ENCODE measurements at places on chromosomes 7 and 10.

DNA sequence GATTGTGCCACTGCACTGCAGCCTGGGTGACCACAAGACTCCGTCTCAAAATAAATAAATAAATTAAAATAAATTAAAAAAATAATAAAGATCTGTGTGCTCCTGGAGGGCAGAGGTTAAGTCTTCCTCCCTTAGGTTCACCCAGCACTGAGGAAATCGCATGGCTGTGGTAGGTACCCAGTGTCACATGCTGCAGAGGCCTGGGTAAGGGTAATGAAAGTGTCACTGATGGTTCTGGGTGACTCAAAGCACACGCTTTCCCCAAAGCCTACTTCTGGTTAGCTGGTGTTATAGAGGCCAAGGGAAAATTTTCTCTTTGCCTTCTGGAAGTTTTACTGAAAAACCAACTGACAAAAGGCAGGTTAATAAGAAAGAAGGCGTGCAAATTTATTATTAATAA lies 88.8 kb upstream of the ITGB1 start:
- no peak for DNase-seq

DNA sequence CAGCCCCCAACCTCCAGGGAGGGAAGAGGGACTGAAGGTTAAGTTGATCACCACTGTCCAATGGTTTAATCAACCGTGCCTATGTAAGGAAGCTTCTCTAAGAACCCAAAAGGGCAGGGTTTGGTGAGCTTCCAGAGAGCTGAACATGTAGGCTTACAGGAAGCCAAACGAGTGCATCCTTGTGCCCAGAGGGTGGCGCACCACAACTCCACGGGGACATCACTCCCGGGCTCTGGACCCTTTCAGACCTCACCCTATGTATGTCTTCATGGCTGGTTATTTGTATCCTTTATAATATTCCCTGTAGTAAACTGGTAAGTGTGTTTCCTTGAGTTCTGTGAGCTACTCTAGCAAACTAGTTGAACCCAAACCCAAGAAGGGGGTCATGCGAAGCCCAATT lies 11.5 kb upstream of the NFKB2 start:
- no peak for DNase-seq

DNA sequence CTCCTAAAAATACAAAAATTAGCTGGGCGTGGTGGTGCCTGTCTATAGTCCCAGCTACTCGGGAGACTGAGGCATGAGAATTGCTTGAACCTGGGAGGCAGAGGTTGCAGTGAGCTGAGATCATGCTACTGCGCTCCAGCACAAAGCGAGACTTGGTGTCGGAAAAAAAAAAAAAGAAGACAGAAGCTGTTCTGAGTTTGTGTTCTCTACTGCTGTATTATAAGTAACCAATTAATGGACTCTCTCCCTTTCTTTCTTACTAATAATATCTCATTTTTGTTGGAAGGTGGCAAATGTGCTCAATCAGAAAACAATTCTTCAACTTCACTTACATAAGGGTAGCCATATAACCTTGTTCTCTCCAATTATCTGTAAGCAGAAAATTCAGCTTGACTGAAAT lies 7.4 kb downstream of the NT5C3A start:
- no peak for DNase-seq

GRCh38 chr10:48417374-48417773 lies 110.9 kb downstream of the MAPK8 start:
- DNase-seq, result no peak

- DNase-seq, result no peak
Measured at GRCh38 chr7:137097111-137097510, 228.7 kb downstream of the CHRM2 start.

GRCh38 chr7:40587419-40587818 lies 452.6 kb downstream of the SUGCT start:
- no peak for DNase-seq

DNA sequence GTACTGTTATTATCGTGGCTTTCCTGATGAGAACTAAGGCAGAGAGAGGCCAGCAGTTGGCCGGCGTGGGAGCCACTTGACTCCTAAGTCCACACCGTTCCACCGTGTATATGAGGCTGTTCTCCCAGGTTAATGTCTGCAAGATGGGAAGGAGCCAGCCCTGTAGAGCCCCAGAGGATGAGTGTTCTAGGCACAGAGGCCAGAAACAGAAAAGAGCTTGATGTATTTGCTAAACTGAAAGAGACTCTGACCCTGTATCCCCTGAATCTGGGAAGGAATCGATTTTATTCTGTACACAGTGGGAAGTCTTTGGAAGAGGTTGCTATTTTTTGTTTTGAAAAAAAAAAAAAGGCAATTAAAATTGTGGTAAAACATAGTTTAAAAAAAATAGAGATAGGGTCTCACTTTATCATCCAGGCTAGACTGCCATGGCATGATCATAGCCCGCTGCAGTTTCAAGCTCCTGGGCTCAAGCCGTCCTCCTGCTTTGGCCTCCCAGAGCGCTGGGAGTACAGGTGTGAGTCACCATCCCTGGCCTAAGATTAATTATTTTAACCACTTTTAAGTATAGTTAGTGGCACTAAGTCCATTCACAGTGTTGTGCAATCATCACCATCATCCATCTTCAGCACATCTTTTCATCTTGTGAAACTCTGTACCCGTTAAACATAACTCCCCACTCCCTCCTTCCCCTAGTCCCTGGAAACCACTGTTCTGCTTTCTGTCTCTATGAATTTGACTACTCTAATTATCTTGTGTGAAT lies 348.8 kb downstream of the SDK1 start:
- DNase-seq, result no peak

DNA sequence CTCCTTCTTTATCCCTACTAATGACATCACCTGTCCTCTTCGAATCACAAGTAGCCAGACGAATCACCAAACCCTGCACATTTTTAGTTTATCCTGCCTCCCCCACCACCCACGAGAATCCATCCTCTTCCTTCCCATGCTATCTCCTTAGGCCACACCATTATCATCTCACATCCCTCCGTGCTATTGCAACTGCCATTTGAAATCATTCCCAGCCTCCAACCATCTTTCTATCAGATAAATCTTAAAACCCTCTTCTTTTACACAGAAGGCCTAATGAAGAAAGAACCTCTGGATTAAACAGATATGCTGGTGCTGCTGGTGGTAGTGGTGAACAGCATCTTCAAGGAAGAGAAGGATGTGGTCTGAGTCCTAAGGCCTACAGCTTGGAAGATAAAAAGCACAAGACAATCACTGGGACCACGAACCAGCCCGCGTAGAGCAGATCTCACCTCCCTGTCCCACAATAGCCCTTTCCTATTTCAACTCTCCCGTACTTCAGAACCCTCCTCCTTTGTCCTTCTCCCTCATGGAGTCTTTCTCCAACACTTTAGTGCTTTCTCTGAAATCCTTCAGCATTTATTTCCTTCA lies 403.1 kb downstream of the SFMBT2 start:
- DNase-seq, result no peak

- no peak for DNase-seq
Measured at GRCh38 chr7:19665399-19666008, 43.3 kb downstream of the POLR1F start.

DNA sequence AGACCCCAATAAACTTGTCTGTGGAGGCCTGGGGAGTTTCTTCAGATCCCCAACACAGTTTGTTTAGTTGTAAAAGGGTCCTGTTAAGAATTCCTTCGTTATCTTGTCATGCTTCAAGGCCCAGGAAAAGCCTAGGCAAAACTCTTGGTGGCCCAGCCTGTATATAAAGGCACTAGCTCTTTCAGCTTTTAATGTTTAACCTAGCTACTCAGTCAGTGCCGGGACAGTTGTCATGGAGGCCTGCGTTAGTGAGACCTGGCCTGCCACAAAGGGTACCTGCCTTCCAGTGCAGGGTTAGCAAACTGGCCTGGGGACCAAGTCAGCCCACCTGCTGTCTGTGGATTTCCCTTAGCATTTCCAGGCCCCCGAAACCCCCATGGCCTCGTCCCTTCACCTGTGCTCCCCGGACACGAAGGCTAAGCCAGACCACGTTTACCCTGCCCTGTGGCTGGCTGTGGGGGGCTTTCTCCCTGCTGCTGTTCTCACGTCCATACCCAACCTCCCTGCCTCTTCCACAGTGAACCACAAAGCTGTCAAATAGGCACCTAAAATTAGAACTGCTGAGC lies 96.9 kb upstream of the PPP2R2D start:
- no peak for DNase-seq

GRCh38 chr7:137402536-137403352 lies 59.2 kb upstream of the PTN start:
- no peak for DNase-seq

GRCh38 chr7:37247861-37248260 lies 200.8 kb downstream of the ELMO1 start:
- DNase-seq, result no peak

DNA sequence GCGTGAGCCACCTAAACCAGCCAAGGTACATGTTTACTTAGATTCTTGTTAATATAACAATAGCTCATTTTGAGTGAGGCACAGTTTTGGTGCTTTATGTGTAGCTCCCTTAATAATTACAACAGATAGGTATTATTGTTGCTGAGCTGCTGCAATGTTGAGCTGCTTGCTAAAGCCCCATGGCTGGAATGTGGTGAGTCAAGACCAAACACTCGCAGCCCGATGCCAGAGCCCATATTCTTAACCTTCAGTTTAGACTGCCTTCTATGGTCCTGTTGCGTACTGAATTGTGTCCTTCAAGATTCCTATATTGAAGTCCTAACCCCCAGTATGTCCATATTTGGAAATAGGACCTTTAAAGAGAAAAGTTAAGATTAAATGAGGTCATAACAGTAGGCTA lies 407.1 kb downstream of the NEBL start:
- no peak for DNase-seq

- peak; percentile 4 for DNase-seq
Measured at GRCh38 chr10:90911133-90912051, 9.5 kb downstream of the ANKRD1 start.

GRCh38 chr7:11775401-11775800 lies 56.6 kb downstream of the THSD7A start:
- no peak for DNase-seq

GRCh38 chr10:34205452-34205851 lies 609.6 kb downstream of the PARD3 start:
- no peak for DNase-seq

DNA sequence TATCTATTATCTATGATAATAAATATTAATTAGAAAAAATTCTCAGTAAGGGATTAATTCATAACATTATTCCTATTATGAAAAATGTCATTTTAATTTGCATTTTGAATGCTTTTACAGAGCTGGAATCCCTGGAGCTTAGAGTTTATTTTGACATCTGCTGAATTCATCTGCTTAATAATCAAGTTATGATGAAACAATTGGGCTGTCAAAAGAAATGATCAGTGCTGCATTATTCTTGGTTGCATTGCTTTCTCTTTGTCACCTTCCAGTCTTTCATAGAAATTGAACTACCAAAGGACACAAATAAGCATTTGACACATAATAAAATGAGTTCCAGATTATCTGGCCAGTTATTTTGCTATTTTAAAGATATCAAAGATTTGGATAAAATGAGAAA lies 40.0 kb upstream of the MACC1 start:
- DNase-seq, result no peak

DNA sequence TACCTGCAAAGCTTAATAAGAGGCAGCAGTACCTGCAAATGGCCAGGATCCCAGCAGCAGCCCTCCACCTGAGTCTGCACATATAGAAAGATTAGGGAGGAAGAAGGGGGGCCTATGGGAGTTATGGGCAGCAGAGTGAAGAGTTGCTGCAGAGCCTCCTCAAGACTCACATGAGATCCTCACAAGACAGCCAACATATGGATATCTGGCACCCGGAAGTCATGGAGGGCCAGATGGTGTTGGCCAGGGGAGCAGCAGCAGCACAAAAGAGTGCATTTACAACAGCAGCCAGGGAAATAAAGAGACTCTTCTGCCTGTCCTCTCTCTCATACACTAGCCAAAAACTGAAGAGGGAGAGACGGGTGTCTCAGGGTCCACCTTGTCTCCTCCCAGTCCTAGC lies 4.0 kb upstream of the TAS2R40 start:
- DNase-seq, result no peak

DNA sequence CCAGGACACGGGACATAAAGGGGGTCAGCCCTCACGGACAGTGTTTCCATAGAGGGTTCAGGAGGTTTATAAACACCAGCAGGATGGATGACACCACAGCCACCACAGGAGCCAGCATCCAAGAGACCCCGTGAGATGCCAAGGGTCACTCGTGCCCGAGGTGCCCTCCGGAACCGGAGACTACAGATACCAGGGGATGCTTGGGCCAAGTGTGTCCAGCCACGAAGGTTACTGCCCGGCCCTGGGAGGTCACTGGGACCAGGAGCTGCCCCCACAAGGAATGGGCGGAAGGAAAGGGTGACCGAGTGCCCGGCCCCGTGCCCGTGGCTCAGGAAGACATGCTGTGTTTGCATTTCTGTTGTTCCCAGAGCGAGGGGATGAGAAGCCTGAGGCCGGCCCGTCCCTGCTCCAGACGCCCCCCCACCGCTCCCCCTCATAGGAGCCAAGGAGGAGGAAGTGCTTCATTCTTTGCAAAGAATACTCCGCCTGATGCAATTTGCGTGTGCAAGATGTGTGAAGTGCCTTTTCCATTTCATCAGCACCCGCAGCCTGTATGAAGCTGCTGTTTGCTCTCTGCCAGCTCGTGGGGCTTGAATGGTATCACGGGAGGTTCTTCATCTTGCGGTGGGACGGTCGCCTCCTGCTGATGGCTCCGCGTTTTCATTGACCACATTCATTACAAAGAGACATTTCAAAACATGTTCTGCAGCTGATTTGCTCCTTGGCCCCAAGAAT lies 176.4 kb downstream of the ELFN1 start:
- DNase-seq, result no peak

GRCh38 chr7:32299133-32299702 lies 191.0 kb downstream of the LSM5 start:
- no peak for DNase-seq

GRCh38 chr10:130018265-130018664 lies 54.2 kb upstream of the EBF3 start:
- no peak for DNase-seq

DNA sequence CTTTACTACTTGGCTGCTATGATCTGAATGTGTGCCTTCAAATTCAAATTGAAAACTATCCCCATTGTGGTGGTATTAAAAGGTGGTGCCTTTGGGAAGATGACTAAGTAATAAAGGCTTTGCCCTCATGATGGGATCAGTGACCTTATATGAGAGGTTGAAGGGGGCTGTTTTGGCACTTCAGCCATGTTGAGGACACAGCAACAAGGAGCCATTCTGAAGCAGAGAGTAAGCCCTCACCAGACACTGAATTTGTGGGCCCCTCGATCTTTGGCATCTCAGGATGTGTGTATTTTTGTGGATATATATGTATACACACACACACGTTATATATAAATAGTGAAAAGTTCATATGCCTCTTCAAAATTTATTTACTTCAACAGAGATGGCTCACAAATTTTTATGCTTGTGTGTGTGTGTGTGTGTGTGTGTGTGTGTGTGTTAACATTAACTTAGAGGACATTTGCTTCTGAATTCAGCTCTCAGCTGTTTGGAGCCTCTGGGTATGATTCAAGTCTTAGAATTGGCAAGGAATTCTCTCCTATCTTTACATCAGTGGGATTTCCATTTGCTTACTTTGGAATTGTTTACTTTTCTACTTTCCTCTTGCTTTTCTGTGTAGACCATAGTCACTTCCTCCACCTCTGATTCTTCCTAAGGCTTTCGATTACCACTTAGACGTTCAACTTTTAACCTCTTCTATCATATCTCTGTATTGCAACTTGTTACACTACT lies 66.6 kb downstream of the MAGI2 start:
- no peak for DNase-seq

- DNase-seq, result no peak
Measured at GRCh38 chr7:7919449-7919945, 49.1 kb upstream of the GLCCI1 start.

Data from stimulated activated CD8-positive, alpha-beta memory T cell treated with anti-CD3 and anti-CD28 coated beads, Interleukin-7, amount 100 ng/mL, for 4 hours (primary cell).